ENCODE measurements at places on chromosomes 11 and 22.
A peak's percentile ranks its signal among the peaks of the same experiment; 100 is the strongest.

DNA sequence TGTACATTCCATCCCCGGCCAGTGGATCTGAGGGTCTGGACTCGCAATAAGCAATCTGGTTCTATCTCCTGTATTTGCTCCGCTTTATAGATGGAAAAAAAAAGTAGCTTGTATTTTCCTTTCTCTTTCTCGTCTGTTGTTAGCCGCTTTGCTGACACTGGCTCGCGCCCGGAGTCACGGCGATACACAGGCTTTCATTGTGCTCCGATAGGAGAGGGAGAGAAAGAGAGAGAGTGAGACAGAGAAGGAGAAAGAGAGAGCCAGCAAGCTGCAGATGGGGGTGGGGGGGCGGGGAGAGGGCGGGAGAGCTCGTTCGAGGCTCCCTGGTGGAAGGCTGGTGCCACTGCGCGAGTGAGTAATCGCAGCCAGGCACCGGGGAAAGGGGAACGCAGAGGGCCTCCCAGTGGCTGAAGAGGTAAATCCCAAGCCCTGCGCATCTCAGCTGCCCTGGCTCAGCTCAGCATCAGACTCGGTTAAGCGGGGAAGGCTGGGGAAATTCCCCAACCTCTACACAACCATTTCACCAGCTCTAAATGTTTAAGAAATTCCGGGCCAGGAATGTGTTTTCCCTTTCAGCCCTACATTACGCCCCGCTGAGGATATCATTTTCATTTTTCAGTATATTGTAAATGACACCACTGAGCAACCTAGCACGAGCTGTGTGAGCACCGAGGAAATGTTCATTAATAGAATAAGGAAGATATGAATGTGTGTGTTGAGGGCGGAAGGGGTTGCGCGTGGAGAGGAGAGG lies at the start of gene MAML2:
Gene MAML2 (minus strand): TSS at position 235 of the 751 bp plus-strand sequence. CDS start 1,300 bp downstream, outside the sequence.
- DNase-seq = peak; percentile 91

DNA sequence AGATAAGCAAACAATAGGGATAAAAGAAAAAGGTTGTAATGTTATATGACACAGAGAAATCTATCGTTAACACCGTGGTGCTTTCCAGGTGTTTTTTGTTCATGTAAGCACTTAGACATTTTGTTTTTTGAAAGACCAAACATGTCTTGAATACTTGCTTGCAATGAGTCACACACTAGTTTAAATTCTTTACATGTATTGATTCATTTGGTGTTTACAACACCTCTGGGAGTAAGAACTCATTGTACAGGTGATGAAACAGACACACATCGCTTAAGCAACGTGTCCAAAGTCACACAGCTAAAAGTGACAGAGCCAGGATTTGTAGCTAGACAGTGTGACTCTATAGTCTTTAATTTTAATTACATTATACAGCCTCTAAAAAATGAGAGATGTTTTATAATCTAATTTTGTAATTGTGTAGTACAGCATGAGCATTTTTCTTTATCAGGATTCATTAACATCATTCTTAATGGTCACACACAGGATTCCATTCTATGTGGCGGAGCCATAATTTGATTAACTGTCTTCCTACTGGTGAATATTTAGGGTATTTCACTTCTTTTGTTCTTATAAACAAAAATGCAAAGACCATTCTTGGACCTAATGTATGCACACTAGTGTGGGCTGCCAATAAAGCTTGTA lies 148.8 kb downstream of the DBX1 start:
- no peak for DNase-seq

- no peak for DNase-seq
These were observed 45.5 kb upstream of the TTLL12 start for GRCh38 chr22:43232445-43232844.

DNA sequence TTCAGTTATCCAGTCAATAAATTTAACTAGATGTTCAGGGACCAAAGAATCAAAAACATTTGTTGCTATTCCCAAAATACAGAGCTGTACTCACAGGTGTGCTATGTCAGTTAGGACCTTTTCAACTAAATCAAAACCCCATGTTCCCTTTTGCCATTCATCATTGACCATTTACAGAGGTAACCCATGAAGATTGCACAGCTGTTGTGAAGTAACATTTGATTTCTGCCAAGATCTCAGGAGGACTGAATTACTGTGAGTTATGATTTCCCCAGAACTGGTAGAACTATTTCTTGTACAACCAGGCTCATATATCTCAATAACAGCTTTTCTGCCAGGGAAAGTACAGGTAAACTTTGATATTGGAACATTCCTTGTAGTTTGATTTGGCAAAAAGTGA lies 131.1 kb upstream of the FIBIN start:
- DNase-seq = no peak

DNA sequence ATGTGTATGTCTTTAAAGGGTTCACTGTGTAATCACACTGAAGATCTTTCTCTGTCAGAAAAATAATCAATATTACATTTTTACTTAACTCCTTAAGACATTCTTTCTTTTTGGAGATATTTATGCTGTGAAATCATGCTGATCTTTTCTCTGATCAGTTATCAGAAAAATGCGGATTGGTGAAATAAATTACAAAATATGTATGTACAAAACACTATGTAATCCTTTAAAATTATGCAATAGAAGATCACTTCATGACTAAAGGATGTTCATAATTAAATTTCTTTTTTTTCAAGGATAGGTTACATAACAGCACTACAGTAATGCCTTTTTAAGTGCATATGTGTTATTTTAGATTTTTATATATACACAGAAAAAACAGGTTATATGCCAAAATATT lies 24.7 kb downstream of the BTBD10 start:
- no peak for DNase-seq

DNA sequence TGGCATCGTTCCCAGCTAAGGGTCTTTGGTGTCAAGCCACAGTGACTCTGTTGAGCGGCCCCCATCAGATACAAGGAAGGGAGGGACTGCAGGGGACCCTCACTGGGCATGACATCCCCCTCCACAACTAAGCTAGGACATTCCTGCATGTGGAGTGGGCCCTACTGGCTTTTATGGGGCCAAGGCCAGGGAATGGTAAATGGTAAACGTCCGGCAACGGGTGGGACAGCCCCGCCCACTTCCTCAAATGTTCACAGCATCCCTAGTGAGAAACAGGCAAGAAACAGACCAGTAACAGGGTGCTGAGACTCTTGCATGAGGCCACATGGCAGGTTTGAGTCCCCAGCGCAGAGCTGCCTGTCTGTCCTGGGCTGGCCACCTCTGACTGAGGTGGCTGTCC lies 4.4 kb downstream of the TMPRSS6 start:
- DNase-seq = no peak

DNA sequence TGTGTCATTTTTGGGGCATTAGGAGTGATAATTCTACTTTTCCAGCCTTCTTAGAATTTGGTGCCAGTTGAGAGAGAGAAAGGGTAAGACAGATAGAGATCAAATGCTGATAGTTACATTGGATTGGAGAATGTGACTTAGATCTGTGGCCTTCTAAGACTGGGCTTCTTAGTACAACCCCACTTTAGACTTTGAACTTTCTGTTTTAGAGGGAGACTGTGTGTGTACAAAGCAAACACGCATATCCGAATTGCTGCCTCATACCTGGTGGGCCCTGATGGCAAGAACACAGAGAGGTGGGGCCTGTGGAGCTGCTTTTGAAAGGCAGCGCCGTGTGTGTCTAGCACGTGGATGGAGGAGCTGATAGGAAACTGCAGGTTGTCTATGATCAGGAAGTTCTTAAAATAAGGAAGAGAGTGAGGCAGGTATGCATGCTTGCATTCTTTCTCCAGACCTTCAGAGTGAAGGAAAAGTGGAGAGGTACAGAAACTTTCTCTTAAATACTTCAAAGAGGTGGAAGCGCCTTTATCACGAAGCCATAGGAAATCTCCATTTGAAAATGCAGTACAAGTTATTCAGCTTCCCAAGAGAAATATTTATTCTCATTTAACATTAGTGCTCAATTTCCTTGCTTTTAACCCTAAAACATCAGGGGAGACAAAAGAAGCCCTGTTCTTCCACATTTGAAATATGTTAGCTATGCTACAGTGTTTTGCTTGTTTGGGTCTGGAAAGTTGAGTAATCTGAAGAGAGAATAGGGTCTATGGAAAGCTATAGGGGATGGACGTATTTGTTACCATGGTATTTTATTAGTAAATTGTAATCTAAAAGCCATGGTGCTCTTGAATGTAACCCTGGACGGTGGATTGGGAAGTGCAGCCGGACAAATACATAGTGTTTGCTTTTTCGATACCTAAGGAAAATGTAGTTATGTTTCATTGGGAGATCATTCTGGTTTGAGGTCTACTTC lies 13.7 kb downstream of the PDHX start:
- DNase-seq = no peak

DNA sequence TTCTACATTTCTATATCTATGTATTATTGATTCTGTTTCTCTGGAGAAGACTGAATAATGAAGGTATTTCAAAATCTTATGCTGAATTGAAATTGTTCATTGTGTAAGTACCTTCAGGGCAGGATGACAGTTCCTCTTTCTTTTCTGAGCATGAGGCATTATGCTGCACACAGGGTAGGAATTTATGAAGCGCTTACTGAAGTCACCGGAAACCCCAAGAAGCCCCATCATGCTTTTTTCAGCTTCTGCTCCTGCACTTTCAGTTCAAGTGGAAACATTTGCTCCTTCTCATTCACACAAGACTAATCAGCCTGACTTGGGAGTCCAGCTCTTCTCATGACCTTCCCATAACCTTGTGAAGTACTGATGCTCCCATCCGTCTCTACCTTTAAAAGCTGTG lies 314.7 kb upstream of the SORL1-AS1 start:
- no peak for DNase-seq

DNA sequence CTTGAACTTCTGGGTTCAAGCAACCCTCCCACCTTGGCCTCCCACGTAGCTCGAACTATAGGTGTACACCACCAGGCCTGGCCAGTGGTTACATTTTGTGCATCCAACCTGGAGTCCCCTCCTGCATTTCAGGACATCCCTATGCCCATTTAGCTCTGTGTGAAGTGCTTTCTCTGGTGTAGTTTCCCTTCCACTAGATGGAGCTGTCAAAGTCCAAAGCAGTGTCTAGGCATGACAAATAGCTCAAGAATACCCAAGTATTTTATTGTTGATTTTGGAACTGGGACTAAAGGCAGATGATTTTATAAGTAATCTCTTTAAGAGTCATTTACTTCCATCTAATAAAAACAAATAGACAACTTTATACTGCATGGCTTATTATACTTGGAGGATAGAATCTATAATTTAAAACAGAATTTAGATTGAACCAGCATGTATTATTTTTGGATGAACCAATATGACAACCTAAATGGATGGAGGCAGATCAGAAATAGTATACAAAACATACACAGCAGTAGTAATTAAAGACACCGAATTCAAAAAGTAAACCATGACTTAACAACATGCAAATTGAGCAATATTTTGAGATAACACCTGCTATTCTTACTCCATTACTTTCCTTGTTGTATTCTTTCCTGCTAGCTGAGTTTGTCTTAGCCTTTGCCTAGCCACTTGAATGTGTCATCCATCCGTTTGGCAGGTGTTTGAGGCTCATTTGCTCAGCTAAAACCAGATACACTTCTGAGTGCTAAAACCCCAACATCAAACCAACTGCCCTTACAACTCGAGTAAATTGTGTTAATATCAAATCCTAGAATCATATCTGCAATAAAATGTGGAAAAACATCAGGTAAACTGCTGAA lies 37.7 kb downstream of the EIF4ENIF1 start:
- DNase-seq = no peak

GRCh38 chr11:2892967-2893528 lies 7.5 kb upstream of the CDKN1C start:
- no peak for DNase-seq

DNA sequence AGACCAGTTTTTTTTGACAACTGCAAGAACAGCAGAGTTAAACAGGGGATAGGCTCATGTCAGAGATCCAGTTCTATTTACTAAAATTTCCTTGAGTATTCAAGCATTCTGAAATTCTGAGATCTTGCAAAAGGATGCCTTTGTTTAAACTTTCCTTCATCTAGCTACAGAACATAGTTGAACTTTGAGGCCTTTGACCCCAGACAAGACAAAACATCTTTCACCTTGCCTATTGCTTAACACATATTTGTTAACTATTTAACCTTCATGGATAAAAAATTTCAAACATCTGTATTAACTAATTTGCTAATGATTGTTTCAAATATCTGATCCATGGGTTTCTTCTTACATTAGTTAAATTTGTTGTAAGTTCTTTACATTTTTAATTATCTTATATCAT lies 38.2 kb downstream of the GLYATL1 start:
- DNase-seq = no peak

DNA sequence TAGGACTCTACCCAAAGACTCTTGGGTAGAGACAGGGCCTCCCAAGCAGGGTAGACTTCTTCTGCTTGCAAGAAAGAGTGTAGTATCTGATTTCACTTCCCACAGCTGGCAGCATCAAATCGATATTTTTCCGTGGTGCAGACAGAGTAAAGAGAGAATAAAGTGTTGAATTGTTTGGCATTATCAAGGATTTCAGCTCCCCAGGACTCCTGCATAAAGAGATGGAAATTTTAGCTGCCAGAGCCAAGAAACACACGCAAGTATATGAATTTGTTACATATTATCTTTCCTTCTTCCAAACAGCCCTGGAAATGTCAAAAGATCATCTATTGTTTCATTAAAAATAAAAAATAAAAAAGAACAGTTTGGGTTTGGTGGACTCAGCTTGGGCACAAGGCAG lies 136.8 kb downstream of the PKNOX2 start:
- no peak for DNase-seq

- no peak for DNase-seq
These were observed 10.7 kb downstream of the DSCAML1 start for GRCh38 chr11:117786135-117786870.

GRCh38 chr22:42156598-42156997 lies 26.0 kb upstream of the CYP2D6 start:
- DNase-seq = no peak

- DNase-seq = no peak
These were observed 56.2 kb downstream of the DENND5A start for GRCh38 chr11:9208726-9209501.

DNA sequence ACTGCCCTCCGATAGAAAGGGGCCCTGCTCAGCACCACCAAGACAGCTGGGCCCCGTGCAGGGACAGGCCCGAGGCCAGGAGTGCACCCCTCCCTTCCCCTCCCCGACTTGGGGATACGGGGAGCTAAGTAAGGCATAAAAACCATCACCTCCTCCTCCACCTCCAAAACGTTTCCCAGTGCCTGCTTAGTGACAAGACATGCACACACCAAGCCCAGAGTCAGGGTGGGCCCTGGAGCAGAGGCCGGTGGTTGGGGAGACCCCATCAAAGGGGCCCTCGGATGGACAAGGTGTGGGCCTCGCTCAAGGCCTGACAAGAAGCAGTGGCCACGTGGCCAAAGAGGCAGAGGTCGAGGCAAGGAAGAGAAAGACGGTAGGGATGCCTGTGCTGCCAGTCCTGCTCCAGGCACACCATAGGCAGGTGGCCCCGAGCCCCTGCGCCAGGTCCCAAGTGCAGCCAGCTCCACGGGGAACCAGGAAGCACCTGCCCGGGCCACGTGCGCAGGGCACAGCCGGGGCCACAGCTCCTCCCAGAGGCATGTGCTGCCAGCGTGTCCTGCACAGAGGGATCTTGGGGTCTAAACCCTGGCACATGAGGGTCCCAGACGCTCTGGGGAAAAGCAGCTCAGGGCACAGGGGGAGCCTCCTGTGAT lies 53.0 kb downstream of the BRD1 start:
- no peak for DNase-seq

All from frontal cortex (tissue), 4 donors.